ENCODE measurements at places on chromosomes 5 and 9. TPM values are rescaled to one million over a fixed set of nuclear protein-coding genes. Genes with fewer than 3 reads are reported as not detected.

The PHF24 gene
- 0.37 TPM for total RNA-seq

- no peak for DNase-seq
Measured at GRCh38 chr9:17476401-17476800, 102.5 kb upstream of the SH3GL2 start.

The ERP44 gene
- total RNA-seq: 16.3 TPM

The PIP5KL1 gene
- total RNA-seq: 3.4 TPM

DNA sequence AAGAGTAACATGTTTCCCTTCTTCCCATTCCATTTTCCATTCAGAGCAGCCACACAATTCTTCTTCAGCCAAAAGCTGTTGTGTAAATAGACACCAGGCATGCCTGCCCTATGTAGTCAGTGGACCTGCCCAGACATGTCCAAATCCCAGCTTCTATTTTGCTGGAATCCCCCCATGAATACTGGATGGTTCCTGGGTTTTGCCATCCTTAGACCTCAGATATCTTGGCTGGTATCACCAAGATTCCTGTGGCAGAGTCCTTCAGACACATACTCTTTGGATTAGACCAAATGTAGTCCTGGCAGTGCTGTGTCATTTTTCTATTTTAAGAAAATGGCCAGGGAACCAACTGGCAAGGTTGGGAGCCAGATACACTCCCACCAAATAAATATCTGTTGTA, 10.3 kb downstream of the FST start:
- DNase-seq: no peak

Data from H7 (cell line).